NCI-H526 (cell line): ENCODE measurements at places on chromosomes 1 and 21.

- DNase-seq = no peak
Observed at GRCh38 chr1:42419126-42419821, 36.5 kb downstream of the ZMYND12 start.

- DNase-seq = no peak
Observed at GRCh38 chr1:59831529-59831928, 16.8 kb downstream of the HOOK1 start.

GRCh38 chr1:39733161-39733560 is 5.5 kb upstream of the PPIE start:
- DNase-seq = no peak

GRCh38 chr1:84365225-84366221 is 32.8 kb upstream of the DNASE2B start:
- DNase-seq = no peak

GRCh38 chr1:180424848-180425457 is 77.4 kb downstream of the ACBD6 start:
- DNase-seq = peak; percentile 82

- DNase-seq = no peak
Observed at GRCh38 chr1:218558271-218558810, 213.2 kb downstream of the TGFB2 start.

- no peak for DNase-seq
Observed at GRCh38 chr1:25675729-25676476, 59.3 kb downstream of the MAN1C1 start.

DNA sequence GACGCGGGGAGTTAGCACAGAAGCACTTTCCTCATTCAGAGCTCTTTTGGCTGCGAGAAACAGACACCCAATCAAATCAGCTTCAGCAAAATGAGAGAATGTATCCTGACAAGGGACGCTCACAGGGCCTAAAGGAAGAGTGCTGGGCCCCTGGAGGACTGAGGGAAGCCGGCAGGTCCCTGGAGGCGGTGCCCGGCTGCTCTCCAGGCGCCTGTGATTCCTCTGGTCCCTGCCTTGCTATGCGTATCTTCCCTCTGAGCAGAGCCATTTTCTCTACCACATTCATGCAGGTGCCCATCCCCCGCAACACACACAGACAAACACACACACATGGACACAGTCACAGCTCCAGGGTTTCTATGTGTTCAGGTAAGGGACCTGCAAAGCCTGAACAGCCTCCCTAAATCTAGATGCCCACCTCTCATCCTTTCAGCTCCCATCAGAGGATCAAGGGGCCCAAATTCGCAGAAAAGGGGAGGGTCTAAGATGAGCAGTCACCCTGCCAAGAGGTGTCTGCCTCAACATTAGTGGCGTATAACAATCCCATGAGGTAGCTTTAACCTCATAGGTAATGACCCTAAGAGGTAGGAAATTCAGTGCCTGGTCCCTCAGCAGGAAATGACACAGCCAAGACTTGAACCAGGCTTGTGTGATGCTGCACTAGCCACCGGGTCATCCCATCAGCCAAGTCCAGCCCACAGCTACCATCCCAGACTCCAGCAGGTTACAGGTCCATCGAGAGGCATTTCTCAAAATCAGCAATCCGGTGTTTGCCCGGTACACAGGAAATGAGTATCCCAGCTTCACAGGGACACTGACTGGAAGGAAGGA is 29.0 kb downstream of the PTAFR start:
- no peak for DNase-seq

DNA sequence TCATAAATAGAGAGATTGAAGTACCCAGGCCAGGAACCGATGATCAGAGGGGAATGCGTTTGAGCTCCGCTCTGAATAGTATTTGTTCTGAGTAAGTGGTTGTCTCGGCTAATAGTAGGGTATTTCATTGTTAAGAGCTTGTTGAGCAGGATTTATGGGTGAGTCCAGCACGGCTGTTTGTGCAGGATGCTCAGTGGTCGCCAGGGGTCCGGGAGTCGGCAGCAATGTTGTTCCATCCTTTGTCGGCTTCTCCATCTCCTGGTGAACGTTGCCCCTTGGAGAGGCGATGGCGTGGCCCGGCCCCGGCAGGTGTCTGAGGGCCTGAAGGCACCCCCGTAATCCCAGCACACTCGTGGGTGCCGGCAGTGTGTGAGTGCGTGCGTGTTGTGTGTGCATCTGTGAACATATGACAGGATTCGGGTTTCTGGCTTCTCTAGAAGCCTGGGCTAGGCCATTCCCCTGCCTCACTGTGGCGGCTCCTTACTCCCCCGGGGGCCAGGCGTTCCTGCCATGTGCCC is 160.8 kb upstream of the ARHGEF16 start:
- DNase-seq = no peak

GRCh38 chr1:228210712-228211530 is 3.1 kb downstream of the OBSCN start:
- DNase-seq = no peak

- DNase-seq = no peak
Observed at GRCh38 chr1:211687462-211688215, 12.2 kb upstream of the NEK2 start.

DNA sequence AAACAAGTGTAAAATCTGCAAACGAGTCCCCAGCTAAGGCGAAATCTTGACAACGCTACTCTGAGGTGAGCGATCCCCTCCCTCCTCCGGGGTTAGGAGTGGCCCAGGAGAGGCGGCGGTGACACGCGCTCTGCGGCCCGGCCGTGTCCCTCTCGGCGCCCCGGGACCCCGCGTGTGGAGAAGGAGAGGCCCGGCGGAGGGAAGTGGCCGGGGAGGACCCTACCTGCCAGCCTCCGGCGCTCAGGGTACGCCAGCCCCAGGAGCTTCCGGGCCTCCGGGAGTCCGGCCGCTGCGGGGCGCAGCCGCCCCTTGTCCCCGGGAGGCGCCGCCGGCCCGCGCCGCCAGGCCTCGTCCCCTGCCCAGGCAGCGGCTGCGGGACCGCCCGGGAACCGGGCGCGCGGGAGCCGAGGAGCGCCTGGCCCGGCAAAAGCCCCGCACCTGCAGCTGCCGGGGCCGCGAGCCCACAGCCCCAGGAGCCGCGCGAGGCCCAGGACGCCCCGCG is 543 bp downstream of the ABCB10 start:
- DNase-seq = peak; percentile 69

DNA sequence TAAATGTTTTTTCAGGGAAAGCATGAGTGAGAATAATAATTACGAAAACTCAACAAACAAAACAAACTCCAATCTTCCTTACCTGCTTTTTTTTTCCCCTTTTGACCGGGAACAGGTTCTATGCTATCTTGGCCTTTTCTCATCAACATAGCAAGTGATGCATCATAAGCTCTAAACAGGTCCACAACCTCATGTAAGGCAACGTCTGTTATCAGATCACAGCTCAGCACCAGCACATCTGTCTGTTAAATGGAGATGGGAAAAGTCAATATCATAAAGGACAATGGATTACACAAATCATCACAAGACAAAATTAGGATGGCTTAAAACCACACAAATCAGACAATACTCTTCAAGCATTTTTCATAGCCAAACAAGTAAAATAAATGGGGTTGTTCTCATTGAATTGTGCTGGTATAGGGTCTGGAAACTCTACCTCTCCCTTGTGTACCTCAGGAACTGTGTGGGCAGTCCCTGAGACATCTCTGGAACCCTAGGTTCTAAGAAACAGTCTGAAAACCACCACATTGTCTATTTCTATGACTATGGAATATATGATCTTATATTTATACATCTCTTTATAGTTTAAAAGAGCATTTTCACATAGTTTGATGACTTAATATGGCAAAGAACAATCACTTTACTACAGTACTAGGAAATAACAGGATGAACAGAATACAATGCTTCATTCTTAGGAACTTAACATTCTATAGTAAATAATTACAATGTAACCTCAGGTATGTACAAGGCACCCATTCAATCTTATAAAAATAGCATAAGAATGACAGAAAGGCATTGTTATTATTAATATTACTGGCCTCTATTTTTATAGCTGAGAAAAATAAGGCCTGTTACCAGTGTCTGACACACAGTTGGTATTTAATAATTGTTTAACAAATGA is 44.7 kb downstream of the EIF2B3 start:
- no peak for DNase-seq

- no peak for DNase-seq
Observed at GRCh38 chr21:26157801-26158200, 12.8 kb downstream of the APP start.

DNA sequence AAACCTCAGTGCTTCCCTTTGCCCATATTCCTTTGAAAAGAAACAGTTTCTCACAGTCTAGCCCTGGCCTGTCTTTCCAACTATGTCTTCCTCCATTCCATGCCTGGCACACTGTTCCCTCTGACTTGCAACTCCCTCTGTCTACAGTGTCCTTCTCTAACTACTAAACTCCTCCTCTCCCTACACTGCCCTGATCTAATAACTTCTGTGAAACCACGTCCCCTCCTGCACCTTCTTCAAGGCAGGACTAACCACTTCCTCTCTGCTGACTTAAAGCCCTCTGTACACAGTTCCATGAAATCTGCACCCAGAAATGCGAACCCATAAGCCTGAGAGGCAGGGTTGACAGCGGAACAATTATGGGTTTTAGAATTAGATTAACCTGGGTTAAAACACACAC is 62.2 kb upstream of the ATP1B1 start:
- DNase-seq = no peak

- DNase-seq = no peak
Observed at GRCh38 chr1:200733907-200734306, 4.8 kb upstream of the CAMSAP2 start.

GRCh38 chr1:156336242-156336641 is 1.9 kb downstream of the CCT3 start:
- peak; percentile 50 for DNase-seq

- no peak for DNase-seq
Observed at GRCh38 chr1:110857964-110858948, 14.7 kb upstream of the CD53 start.

GRCh38 chr1:178886551-178886950 is 15.7 kb upstream of the ANGPTL1 start:
- no peak for DNase-seq

- DNase-seq = peak; percentile 49
Observed at GRCh38 chr1:84691122-84691783, 992 bp upstream of the SSX2IP start.

GRCh38 chr1:113452921-113453770 is 62.8 kb downstream of the MAGI3 start:
- DNase-seq = no peak
